ENCODE measurements at places on chromosomes 1 and 21.

DNA sequence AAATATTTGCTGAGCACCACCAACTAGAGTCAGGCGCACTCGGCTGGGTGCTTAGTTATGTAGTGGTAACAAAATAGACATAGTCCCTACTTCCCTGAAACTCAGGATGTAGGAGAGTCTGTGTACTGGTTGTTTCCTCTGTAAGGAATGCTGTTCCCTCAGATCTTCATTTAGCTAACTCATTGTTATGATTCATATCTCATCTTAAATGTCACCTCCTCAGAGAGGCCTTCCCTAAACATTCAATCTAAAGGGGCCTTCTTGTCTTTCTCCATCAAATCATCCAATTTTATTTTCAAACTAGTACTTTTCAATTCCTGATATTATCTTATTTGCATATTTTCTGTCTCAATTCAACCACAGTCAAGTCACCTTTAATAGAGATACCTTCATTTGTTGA, 132.9 kb downstream of the PIK3R3 start:
- H3K27me3 ChIP-seq = no peaks in the 10 kb centered on the region
- no peak for DNase-seq
- no peaks in the 10 kb centered on the region for H3K36me3 ChIP-seq
- no peaks in the 10 kb centered on the region for H3K4me1 ChIP-seq
- H3K4me3 ChIP-seq = no peak overlapping the region

DNA sequence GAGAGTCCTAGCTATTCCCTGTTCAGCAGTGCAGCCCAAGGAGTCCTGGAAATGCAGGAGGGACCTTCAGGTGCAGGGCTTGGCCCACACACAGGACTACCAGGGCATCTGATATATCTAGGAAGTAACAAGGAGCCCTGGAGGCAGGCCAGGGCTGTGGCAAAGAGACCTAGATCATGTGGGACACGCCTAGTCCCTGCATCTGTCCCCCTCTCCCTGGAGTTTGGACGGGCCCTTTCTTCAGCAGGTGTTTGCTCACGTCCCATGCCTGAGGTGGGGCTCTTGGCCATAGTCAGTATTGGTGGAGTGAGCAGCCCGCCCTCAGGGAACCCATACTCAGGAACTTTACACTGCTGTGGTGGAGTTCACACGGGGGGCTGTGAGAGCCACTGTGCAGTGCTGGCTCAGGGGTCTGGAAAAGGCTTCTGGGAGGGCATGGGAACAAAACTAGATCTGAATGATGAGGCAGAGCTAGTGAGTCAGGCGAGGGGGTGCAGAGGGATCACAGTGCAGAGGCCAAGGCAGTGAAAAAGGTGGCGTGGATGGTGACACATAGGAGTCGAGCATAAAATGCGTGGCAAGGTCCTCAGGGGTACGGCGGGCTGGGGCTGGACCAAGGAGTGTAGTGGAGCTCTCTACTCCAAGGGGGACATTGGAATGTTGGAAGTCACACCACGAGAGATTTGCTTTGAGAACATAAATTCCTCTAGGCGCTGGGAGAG, 25.6 kb downstream of the TMEM53 start:
- no peak overlapping the region for H3K4me3 ChIP-seq
- no peaks in the 10 kb centered on the region for H3K4me1 ChIP-seq
- no peak for DNase-seq
- no peaks in the 10 kb centered on the region for H3K27me3 ChIP-seq
- no peak overlapping the region for H3K27ac ChIP-seq

DNA sequence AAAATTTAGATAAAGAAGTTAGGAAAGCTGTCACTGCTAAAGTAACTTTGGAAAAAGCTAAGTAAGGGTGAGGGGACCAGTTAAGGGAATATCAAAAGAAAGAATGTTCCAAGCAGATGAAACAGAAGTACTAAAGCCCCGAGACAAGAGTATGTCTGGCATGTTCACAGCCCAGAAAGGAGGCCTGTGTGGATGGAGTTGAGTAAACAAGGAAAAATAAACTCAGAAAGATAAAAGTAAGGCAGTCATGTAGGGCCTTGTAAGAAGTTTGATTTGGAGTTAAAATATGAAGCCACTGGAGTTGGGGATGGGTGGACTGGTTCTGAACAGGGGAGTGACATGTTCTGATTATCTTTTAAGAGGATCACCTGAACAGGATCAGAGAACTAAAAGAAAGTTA, 177.9 kb downstream of the CDC42BPA start:
- no peaks in the 10 kb centered on the region for H3K27me3 ChIP-seq
- H3K4me1 ChIP-seq = no peaks in the 10 kb centered on the region
- no peak overlapping the region for H3K4me3 ChIP-seq
- H3K36me3 ChIP-seq = no peaks in the 10 kb centered on the region

- H3K4me1 ChIP-seq = peaks cover 68% of the 10 kb centered on the region
- peak overlapping the region; percentile 74 for H3K4me3 ChIP-seq
- no peaks in the 10 kb centered on the region for H3K27me3 ChIP-seq
- no peak for DNase-seq
- peaks cover 23% of the 10 kb centered on the region for H3K36me3 ChIP-seq
Measured at GRCh38 chr1:54405898-54406293, 298 bp downstream of the SSBP3 start.

DNA sequence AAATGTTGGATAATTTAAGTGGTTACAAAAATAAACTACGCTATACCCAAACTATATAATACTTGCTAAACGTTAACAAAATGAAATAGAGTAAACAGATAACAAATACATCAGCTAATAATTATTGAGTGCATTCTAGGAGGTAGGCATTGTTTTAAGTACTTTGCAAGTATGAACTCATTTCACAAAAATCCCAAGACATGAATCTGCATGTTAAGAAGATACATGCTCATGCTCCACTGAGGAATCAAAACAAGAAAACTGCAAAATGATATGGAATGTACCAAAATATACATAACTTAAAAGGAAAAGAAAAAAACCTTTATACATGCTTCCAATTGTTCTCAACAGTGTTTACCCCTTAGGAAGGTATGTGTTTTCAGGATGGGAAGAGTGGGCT, 2.5 kb downstream of the FRRS1 start:
- no peak overlapping the region for H3K27ac ChIP-seq
- no peaks in the 10 kb centered on the region for H3K27me3 ChIP-seq
- H3K4me3 ChIP-seq = no peak overlapping the region
- no peaks in the 10 kb centered on the region for H3K36me3 ChIP-seq
- peaks cover 2% of the 10 kb centered on the region for H3K4me1 ChIP-seq
- no peak for DNase-seq

DNA sequence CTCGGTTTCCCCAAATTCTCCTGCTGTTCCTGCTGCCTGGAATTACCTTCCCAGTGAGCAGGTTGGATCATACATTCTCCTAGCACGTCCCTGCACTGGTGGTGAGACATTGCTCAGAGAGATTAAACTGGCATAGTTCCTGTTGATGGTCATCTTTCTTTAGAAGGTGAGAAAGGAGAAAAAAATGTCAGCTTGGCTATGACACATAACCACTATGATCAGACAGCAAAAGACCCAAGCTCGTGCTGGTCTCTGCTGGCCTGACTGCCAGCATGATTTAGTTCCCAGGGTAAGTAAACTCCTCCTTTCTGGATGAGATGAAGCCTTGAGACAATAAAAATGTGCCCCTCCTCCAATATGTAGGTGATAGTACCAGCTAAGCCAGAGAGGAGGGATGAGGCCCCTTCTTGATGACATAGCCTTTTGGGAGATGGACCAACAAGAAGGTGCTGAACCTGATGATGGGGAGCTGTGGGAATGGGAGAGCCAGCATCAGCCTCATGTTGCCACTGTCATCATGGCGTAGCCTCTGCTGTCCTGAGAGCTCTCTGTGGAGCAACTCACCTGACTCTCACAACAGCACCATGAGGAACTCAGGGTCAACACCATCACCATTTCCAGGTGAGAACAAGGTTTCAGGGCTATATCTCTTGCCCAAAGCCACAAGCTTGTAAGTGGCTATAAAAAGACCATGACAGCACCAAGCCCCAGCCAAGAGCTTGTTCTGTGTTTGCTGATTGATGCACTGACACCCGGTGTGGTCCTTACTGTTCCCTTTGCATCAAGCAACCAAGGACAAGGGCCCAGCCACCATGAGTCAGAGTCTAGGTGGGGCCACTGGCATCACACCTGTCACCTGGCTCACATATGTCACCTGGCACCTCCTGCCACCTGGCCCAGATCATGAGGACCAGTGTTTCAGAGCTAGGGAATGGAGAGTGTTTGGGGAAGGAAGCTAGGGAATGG, 200.0 kb downstream of the MATN1 start:
- no peak overlapping the region for H3K27ac ChIP-seq
- no peak for DNase-seq
- no peak overlapping the region for H3K4me3 ChIP-seq
- H3K36me3 ChIP-seq = no peaks in the 10 kb centered on the region

DNA sequence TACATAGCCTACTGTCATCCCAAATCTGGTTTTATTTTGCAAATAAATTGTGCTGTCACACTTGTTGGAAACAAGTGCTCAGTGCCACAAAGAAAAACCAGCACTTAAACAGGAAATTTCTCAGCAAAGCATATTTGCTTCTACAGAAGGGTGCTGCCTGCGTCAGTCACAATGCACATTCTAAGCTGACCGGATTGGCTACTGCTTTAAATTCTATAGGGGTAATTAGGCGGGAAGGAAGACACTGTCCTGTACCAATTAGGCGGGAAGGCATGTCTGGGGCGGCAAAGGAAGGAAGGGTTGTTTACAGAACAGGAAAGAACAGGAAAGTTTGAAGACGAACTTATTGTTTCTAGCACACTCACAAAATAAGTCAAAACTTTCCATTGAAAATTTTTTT, 2.8 kb downstream of the IFI16 start:
- peak overlapping the region; percentile 48 for H3K27ac ChIP-seq
- peaks cover 32% of the 10 kb centered on the region for H3K36me3 ChIP-seq
- H3K27me3 ChIP-seq = no peaks in the 10 kb centered on the region
- H3K4me1 ChIP-seq = peaks cover 46% of the 10 kb centered on the region
- DNase-seq = peak; percentile 49

GRCh38 chr1:31583082-31583994, 7.0 kb downstream of the TINAGL1 start:
- H3K4me3 ChIP-seq = no peak overlapping the region
- no peaks in the 10 kb centered on the region for H3K4me1 ChIP-seq
- H3K36me3 ChIP-seq = no peaks in the 10 kb centered on the region
- no peak for DNase-seq

DNA sequence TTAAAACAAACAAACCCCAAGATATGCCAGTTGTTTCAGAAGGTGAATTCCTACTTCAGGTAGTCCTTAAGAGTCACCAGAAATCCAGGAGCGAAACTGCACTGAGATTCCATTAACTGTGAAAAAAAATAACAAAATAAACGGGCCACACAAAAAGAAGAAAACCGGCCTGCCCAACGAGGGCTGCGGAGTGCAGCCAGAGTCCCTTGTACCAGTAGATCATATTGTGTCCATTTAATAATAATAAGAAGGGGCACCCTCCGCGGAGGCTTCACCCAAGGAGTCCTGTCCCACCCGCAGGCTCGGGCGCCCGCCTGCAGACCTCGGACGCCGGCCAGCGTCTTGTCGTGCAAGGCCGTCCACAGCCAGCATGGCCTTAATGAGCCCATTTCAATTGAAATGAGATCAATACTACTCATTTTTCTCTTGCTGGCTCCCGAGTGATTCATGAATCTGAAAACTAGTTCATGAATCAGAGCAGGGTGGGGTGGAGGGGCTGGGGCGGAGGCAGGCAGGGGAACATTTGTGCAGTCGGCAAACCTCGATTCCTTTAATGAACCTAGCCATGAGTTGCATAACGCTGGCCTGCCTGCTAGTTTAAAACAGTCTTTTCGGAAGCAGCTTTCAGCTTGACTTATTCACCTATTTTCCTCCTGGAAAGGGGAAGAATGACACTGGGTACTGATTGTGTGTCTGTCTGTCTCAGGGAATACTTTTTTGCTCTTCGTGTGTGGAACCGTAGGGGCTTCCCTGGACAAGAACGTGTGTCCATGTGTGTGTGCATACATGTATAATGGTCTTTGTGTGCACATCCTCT, 113.1 kb upstream of the IRF2BP2 start:
- peak overlapping the region; percentile 33 for H3K4me3 ChIP-seq
- peaks cover 56% of the 10 kb centered on the region for H3K4me1 ChIP-seq
- H3K27me3 ChIP-seq = no peaks in the 10 kb centered on the region

DNA sequence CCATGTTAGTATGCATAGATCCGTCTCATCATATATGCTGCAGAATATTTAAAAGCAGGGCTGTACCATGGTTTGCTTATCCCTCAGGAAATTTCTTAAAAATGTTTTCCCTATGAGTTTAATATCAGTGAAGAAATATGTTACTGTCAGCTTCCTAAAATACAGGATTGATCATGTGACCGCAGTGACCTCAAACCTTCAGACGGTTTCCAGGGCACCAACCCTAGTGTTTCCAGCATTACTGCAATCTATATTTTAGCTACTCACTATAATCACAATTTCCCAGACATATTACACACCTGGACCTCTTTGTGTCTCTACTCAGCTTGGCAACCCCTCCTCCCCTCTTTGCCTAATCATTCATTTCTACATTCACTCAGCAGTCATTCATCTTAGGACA, 7.7 kb upstream of the SDHB start:
- H3K27me3 ChIP-seq = no peaks in the 10 kb centered on the region
- no peak overlapping the region for H3K4me3 ChIP-seq
- H3K4me1 ChIP-seq = no peaks in the 10 kb centered on the region
- H3K27ac ChIP-seq = no peak overlapping the region
- no peak for DNase-seq
- no peaks in the 10 kb centered on the region for H3K36me3 ChIP-seq

DNA sequence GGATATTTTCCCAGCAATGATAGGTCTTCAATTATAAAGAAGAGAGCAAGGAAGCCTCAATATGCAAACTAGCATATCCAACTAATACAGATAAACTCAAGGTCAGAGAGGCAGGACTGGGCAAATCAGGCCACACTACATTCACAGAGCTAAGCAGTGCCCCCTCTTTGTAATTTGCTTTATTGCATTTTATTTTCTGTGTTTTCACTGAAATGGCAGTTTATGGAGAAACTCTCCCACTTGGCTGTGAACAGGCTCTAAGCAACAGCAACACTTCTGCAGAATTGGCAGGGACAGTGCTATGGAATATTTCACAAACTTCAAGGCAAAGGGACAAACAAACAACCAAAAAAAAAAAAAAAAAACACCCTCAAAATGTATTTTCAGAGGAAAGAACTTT, 93.4 kb upstream of the SOD1 start:
- no peak overlapping the region for H3K4me3 ChIP-seq
- H3K4me1 ChIP-seq = no peaks in the 10 kb centered on the region
- DNase-seq = no peak
- H3K27me3 ChIP-seq = no peaks in the 10 kb centered on the region

- no peaks in the 10 kb centered on the region for H3K4me1 ChIP-seq
- H3K27ac ChIP-seq = no peak overlapping the region
- no peaks in the 10 kb centered on the region for H3K27me3 ChIP-seq
- no peak overlapping the region for H3K4me3 ChIP-seq
- peaks cover 12% of the 10 kb centered on the region for H3K36me3 ChIP-seq
- DNase-seq = no peak
Measured at GRCh38 chr1:155877945-155878344, 18.6 kb downstream of the SYT11 start.

- H3K4me1 ChIP-seq = no peaks in the 10 kb centered on the region
- no peak for DNase-seq
Measured at GRCh38 chr1:209546390-209547085, 37.0 kb upstream of the CAMK1G start.

GRCh38 chr1:184975208-184975870, 1.0 kb upstream of the NIBAN1 start:
- H3K27me3 ChIP-seq = no peaks in the 10 kb centered on the region
- no peak for DNase-seq
- peak overlapping the region; percentile 3 for H3K27ac ChIP-seq
- H3K36me3 ChIP-seq = no peaks in the 10 kb centered on the region

- no peak for DNase-seq
- H3K4me1 ChIP-seq = no peaks in the 10 kb centered on the region
- no peak overlapping the region for H3K4me3 ChIP-seq
- no peak overlapping the region for H3K27ac ChIP-seq
- H3K36me3 ChIP-seq = peaks cover 94% of the 10 kb centered on the region
Measured at GRCh38 chr21:38817371-38818324, 11.9 kb downstream of the ETS2 start.

Data from CD4-positive, alpha-beta T cell (primary cell).